ENCODE measurements at places on chromosomes 13 and 19. TPM values are rescaled to one million over a fixed set of nuclear protein-coding genes. Genes with fewer than 3 reads are reported as not detected.

ZNF587B gene
- 3.2 TPM for polyA plus RNA-seq

- no peak for DNase-seq
Observed at GRCh38 chr13:32932376-32932775, 83.8 kb upstream of the KL start.

- no peak for DNase-seq
Observed at GRCh38 chr13:27631156-27631555, 9.5 kb downstream of the POLR1D start.

- no peak for DNase-seq
Observed at GRCh38 chr13:64529874-64530485, 2700.2 kb downstream of the PCDH9 start.

DNA sequence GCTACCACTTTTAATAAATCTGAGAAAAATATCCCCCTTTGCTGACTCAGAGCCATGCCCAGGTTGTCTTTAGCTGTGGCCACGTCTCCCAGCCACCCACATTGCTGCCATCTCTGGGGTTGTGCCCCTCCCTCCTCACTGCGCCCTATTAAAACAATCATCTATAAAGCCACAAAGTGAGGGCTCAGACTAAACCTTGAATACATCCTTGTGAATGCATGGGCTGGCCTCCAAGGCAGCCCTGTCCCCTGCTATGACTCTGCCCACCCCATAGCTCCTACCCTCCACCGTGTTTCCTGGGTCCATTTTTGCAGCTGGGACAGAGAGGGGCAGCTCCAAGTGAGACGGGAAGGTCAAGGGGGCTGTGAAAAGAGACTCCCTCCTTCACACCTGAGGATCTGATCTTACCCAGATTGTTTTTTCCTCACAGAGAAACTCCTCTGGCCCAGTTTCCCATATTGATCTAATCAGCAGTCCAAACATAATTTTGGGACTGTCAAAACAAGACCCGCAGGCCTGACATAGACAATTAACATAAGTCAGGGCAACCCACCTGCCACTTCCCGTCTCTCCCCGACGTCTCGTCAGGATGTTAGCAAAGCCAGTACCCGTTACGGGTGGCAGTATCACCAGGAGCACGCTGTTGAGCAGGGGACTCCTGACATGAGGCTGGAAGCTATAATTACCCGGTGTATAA is 199.0 kb downstream of the KATNAL1 start:
- DNase-seq: no peak

KLK2 gene
- not detected for polyA plus RNA-seq

GRCh38 chr19:12199757-12200419 is 37.0 kb downstream of the ZNF136 start:
- no peak for DNase-seq

ACP7 gene
- polyA plus RNA-seq: 0.03 TPM

- peak; percentile 66 for DNase-seq
Observed at GRCh38 chr13:74117207-74117705, 16.9 kb downstream of the KLF12 start.

DNA sequence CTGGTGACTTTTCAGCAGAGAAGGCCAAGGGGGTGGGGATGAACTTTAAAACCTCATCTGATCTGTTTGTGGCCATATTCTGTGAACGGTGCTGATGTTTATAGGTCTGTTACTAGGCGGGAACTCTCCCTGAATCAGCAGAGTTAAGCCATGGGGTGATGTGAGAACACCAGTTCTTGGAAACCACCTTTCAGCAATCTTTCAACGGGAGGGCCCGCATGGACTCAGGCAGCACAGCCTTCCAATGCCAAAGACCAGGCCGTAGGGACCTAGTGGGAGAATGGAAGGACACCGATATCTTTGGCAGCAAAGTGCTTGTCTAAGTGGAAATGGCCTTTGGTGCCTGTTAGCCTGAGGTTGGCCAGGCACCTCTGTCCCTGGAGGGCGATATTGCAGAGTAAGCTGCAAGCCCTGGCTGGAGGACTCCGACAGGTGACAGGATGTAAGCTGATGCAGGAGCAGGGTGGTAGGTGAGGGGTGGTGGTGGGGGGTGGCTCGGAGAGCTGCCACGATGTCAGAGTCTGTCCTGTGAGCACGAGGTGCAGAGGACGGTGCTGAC is 57.0 kb downstream of the ERCC5 start:
- no peak for DNase-seq

- no peak for DNase-seq
Observed at GRCh38 chr13:28623782-28624706, 34.9 kb upstream of the POMP start.

ADAMTSL5 gene
- 0.07 TPM for polyA plus RNA-seq

DNA sequence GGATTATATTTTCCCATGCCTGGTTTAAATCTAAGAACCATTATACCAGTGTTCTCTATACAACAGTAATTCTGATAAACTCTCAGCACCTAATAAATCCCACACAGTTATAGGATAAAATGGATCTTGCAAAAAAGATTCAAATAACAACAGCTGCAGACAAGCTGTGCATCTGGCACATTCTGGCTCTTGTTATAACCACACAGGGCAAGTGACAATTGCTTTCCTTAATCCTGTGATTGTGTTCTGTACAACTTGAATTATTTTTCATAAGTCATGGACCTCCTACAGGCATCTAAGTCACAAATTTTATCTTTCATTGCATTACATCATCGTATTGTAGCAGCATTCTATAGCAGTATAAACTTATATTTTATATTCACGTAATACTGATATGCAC is 948.3 kb downstream of the SLITRK1 start:
- no peak for DNase-seq

GRCh38 chr19:53671663-53672062 is 39.9 kb downstream of the DPRX start:
- DNase-seq: no peak

ZIM2 gene
- polyA plus RNA-seq: not detected

GRCh38 chr13:61110732-61111131 is 304.9 kb downstream of the PCDH20 start:
- no peak for DNase-seq

LRP3 gene
- 14.3 TPM for polyA plus RNA-seq

DNA sequence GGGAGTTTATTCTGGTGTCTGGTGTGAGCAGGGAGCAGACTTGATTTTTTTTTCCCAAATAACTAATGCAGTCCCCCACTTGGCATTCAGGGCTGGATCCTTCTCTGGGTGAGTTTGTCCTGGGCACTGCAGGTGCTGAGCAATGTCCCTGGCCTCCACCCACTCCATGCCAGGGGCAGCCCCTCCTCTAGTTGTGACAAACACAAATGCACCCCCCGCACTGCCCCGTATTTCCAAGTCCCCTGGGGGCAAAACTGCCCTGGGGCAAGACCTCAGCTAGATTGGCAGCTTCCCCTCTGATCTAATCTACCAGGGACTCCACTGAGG is 6.4 kb downstream of the MOB3A start:
- no peak for DNase-seq

Data from endothelial cell of umbilical vein (primary cell).